Chondrocyte (in vitro differentiated cells): ENCODE measurements at places on chromosomes 3 and 15. TPM values are rescaled to one million over a fixed set of nuclear protein-coding genes. Genes with fewer than 3 reads are reported as not detected.

DNA sequence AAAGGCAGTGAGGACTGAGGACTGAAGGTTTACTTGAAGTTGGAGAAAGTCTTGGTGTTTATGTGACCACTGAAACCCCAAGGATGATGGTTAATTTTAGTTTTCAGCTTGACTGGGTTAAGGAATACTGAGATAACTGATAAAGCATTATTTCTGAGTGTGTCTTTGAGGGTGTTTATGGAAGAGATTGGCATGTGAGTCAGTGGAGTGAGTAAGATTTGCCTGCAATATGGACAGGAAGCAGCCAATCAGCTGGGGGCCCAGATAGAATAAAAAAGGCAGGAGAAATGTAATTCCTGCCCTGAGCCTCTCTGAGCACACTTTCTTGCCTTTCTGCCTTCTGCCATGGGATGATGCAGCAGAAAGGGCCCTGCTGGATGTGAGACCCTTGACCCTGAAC is 92.4 kb downstream of the KBTBD8 start:
- DNase-seq: no peak

DNA sequence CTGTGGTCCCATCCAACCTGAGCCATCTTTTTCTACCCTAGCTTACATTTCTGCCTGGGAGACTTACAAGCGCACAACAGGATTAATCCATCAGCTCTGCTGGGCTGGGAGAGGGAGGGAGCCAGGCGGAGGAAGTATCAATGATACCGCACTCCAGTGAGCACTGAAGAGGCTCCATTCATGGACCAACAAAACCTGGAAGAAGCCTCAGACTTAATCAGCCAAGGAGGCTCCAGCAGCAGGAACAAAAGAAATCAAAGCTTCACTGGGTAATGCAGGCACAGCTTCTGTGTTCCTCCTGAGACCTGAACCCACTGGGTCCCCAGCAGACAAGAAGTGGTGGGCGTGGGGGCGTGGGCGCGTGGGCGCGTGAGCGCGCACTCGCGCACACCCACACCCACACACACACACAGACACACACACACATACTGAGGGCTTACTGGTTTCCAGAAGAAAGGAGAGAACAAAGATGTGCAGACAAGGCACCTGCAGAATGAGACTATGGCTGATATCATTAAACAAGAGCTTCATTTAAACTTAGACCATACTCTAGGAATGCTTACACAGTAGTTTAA is 87.0 kb upstream of the BOC start:
- DNase-seq: no peak

- no peak for DNase-seq
Observed at GRCh38 chr15:73474785-73475184, 31.8 kb downstream of the REC114 start.

DNA sequence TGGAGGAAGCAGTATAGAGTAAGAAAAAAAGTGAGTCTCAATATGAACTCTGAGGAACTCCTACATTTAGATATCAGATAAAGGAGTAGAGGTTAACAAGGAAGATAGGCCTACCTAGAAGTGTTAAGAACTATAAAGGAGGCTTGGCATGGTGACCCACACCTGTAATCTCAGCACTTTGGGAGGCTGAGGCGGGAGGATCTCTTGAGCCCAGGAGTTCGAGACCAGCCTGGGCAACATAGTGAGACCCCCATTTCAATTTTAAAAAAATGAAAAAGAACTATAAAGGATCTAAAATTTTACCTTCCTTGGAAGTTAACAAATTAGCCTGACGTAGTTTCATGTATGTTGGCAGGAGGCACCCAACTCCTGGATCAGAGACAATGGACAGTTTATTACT is 14.5 kb downstream of the IREB2 start:
- no peak for DNase-seq

GRCh38 chr3:44109771-44110361 is 131.8 kb upstream of the TOPAZ1 start:
- no peak for DNase-seq

DNA sequence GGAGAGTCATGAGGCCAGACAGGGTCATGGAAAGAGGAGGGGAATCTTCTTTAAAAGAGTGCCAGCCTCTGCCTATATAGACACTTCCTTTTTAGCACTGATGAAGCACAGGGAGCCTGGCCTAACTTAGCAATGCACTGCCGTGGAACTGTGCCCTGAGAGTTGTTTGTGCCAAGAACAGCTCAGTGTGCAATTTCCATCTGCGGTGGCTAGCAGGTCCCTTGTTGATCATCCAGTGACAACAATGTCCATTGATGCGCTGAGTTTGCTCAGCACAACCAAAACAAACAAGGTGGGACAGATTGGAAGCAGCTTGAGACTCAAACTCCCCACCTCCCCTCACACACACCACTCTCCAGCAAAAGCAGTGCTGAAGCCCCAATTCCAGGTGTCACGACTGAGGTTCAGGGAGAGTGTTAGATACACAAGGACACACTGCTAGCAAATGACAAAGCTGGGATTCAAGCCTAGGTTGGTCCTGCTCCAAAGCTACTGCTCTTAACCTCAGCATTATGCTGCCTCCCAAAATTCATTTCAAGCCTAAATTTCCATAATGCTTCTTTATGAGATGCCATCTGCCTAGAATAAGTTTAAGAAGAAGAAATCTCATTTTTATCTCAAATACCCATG is 316.6 kb upstream of the UBE2E2 start:
- DNase-seq: no peak

DNA sequence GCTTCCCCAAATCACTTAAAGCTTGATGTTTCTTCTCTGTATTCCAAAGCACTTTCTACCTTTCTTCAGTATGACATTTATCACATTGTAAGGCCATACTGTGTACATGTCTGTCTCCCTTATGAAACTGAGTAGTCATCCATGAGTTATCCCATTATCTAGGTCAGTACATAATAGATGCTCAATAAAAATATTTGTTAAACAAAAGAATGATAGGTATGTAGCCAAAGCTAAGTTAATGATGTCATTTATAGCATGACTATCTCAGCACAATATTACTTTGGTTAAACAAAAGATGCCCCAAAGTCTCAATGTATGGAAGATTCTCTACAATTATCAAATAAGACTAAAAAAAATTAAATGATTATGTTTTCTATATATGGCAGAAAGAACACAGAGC is 3.1 kb upstream of the TMCO5A start:
- DNase-seq: no peak

GRCh38 chr3:100709842-100710260 is 557 bp downstream of the TFG start:
- no peak for DNase-seq

GRCh38 chr3:50138266-50139200 is 16.6 kb upstream of the SEMA3F start:
- no peak for DNase-seq

DNA sequence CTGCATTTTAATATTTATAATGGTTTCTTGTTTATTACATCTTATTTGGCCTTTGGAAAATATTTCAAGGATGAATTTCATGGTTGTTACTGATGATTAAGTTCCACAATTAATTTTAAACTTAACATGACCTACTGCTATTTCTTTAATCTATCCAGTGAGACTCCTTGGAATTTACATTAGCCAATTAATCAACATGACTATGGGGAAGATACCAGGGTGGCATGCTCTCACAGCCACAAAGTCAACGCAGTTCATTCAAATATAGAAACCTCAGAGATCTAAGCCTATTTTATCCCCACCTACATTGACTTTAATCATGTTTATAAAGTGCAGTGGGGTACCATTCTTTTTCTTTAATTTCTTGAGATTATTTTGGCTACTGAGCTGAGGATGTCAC is 43.6 kb upstream of the PDZRN3 start:
- no peak for DNase-seq

DNA sequence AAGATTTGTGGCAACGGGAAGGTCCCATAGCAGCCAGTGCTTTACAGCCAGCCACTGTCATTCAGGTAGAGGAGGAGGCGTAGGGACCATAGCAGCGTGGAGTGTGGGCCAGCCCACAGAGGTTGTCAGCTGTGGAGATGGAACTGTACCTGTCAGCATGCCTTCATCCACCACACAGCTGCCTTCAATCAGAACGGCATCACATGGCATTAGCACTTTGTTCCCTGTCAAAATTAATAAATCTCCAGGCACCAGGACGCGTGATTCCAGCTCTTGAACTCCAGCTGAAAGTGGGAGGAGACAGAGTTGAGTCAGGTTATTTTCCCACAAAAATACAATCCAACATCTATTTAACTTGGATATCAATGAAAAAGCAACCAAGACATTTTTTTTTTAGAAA is 84.0 kb downstream of the ATP13A4 start:
- DNase-seq: no peak

- no peak for DNase-seq
Observed at GRCh38 chr15:70047386-70048197, 50.1 kb downstream of the TLE3 start.

DNA sequence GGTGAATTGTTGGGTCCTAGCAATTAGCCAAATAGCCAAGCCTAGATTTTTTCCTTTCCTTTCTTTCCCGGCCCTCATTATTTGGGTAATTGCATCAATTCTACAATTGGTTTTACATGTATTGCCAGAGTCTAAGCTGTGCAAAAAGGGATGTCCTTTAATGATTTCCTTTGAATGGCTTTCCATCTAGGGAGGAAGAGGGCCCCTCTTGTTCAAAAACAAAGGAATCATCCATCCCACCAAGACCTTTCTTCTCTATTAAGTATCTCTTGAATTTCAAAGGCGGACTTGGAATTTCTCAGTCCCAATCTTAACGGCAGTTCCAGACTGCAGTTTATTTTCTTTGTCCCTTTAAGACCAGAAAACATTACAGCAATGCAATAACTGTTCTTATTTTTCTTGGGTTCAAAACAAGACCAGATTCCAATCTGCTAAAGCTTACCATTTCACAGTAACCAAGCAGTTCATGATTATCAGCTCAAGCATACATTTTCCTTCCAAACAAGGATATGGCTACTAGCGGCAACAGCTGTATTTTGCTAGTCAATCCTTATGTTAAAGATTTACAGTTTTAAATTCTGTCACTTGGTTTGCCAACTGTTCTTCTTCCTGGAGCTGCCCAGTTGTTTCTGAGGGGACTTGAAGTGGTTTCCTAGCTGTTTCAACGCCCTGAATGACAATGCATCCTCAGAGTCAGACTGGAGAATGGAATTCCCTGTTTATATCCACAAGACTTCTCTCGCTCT is 91.4 kb upstream of the LRIG1 start:
- DNase-seq: no peak

DNA sequence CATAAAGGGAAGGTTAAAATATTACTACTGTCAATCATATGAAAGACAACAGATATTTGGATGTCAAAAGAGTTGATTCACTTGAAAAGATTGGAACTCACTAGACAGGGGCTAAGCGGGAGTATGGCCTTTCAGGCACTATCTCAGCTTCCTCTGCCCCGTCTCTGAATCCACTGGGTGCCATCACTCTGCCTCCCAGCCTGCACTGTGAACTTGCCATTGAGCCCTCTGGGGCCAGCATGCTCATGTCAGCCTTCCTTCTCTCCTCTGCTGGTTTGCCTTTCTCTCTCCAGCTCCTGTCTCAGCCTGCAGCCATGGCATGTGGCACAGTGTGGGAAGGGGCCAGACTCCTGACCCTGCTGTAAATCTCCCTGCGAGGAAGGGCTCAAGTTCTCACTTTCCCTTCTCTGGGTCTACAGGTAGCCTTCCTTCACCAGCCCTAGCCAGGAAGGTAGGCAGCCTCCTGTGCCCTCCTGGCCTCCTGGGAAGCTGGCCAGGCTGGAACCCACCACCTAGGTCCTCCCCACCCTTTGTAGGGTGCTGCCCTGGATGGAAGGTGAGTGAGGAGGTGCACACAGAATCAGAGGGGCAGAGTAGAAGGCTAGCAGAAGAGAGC is 54.0 kb upstream of the SLCO2A1 start:
- no peak for DNase-seq

GRCh38 chr3:175469124-175469523 is 610.0 kb downstream of the NAALADL2 start:
- no peak for DNase-seq

GRCh38 chr15:88894819-88895767 is at the start of gene HAPLN3:
HAPLN3 (minus strand) TSS chr15:88895544; CDS start chr15:88887298, 8,246 bp downstream.
- DNase-seq: no peak

DNA sequence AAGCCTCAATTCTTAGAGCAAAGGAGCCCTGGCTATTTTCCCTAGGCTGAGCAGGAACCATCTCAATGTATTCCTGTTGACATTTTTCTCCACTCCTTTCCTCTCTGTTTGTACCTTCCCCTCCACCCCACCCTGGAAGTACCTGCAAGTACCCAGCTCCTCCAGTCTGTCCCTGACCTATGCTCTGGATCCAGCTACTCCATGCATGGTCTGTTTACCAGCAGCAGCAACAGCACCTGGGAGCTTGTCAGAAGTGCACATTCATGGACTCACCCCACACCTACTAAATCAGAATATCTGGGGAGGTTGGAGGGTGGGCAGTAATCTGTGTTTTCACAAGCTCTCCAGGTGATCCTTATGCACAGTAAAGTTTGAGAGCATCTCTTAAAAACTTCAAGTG is 240.7 kb upstream of the UMPS start:
- no peak for DNase-seq

- DNase-seq: no peak
Observed at GRCh38 chr3:50345586-50346234, at the start of gene ZMYND10. ZMYND10 (minus strand) TSS chr3:50345732; CDS start chr3:50345579, 153 bp downstream.

DNA sequence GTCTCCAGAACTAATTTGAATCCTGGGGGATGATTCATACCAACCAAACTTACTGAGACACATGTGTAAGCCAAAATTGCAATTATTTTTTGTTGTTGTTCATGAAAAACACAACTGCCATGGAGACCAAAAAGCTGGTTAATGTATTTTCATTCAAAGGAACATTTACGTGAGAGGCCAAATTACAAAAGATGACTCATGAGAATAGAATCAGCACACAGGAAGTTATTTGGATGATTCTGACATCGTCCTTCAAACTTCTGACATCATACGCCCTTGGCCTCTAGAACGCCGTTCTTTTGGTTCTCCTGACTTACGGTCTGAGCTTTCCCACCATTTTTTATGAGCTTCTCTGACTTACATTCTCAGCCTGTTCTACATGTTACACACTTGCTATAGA is 3.0 kb upstream of the ZNF280D start:
- DNase-seq: no peak

- no peak for DNase-seq
Observed at GRCh38 chr3:65080432-65080831, 392.6 kb upstream of the ADAMTS9 start.

DNA sequence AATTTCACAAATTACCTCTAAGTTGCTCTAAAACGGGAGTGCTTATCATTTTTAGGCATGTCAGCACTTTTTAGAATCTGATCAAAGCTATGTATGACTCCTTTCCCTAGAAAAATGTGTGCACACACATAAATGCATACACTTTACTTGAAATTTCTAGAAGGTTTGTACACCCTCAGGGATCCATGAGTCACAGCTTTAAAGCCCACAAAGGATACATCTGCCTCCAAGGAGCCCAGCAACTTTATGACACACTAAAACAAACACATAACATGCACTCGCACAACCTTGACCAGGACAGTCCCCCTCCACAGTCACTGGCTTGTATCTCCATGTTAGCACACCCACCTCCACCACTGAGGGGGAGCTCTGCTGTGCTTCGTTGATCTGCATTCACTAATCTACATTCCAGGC is 722.0 kb upstream of the CFAP20DC start:
- DNase-seq: no peak

Gene SLC6A1
- total RNA-seq: 0.87 to 2.3 TPM (median 2.0 TPM) in 3 replicates

Gene ARIH2
- 61.7 to 69.9 TPM (median 69.2 TPM) in 3 replicates for total RNA-seq

Gene SEMA3G
- 0.17 TPM in 1 of 3 replicates, not detected in the others for total RNA-seq

Gene KCNMB3
- total RNA-seq: 2.0 to 3.6 TPM (median 2.4 TPM) in 3 replicates

Gene ACTRT3
- total RNA-seq: 3.6 to 5.7 TPM (median 4.6 TPM) in 3 replicates

Gene CYP8B1
- total RNA-seq: not detected in 3 replicates

Gene NR1I2
- total RNA-seq: not detected in 3 replicates
